ENCODE measurements at places on chromosomes 2 and 18.

DNA sequence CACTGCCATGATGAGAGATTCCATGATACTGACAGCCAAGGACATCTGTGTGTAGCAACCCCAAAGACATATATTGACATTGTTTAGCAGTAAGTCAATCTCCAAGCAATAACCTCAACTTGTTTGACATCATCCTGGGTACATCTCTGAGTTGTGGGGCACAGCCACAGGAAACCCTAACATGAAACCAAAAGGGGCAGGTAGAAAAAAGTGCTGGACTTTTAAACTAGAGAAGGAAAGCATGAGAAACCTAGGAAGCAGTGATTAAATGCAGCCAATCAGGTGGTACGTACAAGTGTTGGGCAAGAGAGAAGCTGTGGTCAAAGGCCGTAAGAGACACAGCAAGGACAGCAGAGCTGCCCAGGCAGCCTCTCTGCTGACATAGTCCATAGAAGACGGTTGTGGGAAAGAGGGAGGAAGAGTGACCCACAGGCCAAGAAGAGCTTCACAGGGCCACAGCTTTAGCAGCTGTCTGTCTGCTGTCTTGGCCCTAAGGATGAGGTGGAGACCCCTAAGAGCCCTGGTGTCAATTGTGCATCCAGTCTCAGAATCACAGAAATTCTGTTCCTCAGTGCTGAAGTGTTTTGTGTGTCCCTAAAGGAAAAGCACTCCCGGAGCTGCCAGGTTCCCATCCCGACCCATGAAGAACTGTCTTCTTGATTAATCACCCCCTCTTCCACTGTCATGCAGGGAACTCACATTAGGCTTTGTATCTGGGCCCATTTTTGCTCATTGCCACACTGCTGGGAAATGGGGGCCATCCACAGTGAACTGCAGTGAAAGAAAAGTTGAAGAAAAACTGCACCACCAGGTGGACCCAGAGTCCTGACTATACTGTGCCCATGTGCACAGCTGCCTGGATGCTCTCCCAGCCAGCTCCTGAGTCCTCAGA lies 25.4 kb upstream of the CHN1 start:
- no peak for DNase-seq

GRCh38 chr2:80050246-80050645 lies 254.3 kb downstream of the LRRTM1 start:
- no peak for DNase-seq

- no peak for DNase-seq
Measured at GRCh38 chr2:226137201-226137811, 662.3 kb downstream of the IRS1 start.

- no peak for DNase-seq
Measured at GRCh38 chr2:148643421-148643820, 1.1 kb upstream of the EPC2 start.

DNA sequence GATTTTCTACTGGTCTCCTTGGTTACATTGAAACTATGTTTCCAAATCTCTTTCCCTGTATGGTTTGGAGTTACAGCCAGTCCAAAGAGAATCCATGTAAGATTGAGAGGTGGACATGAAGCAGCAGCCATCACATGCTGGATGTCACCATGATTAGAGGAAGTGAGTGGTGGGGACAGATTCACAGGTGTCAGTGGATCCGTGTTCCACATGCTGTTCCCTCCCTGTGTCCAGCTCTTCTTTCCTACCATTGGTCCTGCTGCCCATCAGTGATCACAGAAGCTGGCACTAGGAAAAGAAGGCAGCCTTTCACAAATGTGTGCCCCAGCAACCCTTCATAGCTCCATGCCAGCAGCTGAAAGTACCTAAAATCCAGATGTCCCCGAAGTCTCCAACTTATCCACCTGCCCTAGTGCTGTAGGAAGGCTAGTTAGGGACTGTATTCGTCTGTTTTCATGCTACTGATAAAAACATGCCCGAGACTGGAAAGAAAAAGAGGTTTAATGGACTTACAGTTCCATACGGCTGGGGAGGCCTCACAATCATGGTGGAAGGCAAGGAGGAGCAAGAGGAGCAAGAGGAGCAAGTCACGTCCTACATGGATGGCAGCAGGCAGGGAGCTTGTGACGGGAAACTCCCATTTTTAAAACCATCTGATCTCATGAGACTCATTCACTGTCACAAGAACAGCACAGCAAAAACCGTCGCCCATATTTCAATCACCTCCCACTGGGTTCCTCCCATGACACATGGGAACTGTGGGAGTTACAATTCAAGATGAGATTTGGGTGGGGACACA lies 207.5 kb downstream of the INSIG2 start:
- no peak for DNase-seq

DNA sequence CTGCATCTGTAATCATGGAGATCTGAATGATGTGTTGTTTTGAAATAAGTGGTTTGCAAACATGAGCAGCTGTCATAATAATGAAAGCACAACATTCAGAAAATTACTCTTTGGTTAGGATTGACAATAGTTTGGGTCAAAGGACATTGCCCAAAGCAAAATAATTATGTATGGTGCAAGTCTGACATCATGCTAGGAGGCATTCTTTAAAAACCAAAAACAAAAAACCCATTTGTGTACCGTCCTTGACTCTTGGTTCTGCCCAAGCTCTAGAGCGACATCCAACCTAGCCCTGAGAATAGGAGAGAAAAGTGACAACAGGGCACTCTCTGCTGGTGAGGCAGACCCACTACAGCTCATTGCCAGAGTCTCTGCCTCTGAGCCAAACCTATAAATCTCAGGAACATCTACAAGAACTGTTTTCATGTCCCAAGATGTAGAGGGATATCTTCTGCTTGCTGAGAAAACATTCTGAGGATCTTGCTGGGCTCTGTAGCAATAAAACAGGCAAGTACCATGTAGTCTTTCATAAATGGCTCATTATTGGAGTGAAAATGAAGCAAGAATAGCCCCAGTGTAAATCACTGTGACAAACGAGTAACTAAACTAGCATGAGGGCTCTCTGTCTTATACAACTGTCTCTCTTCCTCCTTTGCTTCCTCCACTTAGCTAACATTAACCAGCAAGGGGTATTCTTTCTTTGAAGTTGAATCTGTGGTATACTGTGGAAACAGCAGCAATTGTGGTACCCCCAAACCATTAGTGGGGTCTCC lies 266.8 kb upstream of the CXCR4 start:
- no peak for DNase-seq

GRCh38 chr2:145040433-145040832 lies 520.5 kb upstream of the ZEB2 start:
- DNase-seq = no peak

- DNase-seq = no peak
Measured at GRCh38 chr2:54942373-54942772, 107.9 kb downstream of the RTN4 start.

DNA sequence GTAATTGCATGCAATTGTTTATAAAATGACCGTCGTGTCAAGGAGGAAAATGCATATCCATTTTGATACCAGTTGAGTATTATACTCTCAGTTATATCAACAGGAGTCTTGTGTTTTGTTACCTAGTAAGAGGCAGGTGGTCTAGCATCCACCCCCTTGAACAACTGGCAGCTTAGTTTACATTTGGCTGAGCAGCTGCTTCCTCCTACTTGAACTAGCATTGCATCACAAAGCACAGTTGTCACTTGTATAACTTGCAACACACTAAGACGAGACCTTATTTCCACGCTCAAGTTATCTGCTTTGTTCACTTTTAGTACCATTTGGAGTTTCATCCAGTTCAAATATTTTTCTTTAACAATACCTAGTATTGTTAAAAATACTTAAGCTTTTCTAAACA lies 75.4 kb upstream of the UBE2E3 start:
- DNase-seq = no peak

- no peak for DNase-seq
Measured at GRCh38 chr2:58595714-58596113, 354.6 kb upstream of the FANCL start.

- no peak for DNase-seq
Measured at GRCh38 chr2:96517079-96517478, 11.9 kb upstream of the NEURL3 start.

Data from tibial artery (tissue), 4 donors.